ENCODE measurements at places on chromosomes 7 and 10.

DNA sequence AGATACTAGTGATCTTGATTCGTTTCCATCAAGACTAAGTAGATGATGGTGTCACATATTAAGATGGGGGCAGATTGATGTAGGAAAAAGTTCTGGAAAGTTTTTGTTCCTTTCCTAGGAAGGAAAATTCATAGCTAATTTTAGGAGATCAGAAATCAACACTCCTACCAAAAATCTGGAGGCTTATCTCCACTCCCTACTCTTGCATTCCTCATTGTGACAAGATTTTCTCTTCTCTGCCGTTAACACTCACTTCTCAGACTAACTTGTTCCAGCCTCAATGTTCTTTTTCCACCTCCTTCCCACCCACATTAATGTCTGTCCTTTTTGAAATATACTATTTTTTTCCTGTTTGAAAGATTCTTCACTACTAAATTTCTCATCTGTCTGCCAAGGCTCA is 851.9 kb upstream of the GHITM start:
- DNase-seq, result no peak

- no peak for DNase-seq
Measured at GRCh38 chr7:111470998-111471397, 91.3 kb downstream of the IMMP2L start.

DNA sequence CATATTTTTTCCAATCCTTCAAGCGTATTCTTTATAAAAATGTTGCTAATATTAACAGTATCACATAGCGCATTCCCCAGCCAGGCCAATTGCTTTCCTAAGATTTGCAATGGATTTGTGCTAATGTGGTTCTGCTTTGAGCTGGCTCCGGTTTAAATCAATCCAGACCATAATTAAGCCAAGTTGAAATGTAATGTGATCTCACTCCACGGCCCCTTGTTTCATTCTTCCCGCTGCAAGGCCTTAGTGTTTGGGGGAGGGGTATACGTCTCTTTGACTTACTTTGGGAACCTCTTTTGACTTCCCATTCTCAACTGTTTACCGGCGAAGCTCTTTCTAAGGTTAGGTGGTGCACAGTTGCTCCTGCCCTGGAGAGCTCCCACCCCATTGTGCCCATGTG is 86.4 kb downstream of the PRPF18 start:
- DNase-seq, result no peak

GRCh38 chr7:118753479-118753878 is 529.0 kb downstream of the ANKRD7 start:
- DNase-seq, result no peak
